CD4-positive, alpha-beta T cell treated with Interleukin-17A for 4 hours (primary cell): ENCODE measurements at places on chromosomes 3 and 15.

GRCh38 chr15:89857673-89858072 is 36.1 kb downstream of the AP3S2 start:
- DNase-seq: no peak

DNA sequence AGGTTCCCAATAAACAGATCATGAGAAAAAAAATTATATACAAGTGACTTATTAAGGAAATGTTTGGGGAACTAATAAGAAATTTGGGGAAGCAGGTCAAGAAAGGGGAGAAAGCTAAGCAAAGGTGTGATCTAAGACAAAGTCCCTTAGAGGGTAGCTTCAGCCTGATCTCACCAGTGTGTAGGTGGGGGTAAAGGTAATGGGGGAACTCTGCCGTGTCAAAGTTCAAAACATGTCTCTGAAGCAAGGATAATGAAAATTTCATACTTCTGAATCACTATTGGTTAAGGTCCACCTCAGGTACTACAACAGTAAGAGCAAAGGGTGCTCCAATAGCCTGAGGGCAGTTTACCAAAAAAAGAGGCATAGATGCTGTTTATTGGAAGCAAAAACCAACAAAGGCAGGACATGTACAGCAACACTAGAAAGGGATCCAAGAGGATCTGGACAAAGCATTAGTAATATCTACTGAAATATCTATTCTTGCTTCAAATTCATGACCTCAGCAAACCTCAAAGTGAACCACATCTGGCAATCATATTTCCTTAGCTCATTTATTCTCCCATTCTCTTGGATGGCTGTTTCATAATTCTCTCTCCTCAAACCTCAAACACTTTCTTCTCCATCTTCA is 6.9 kb downstream of the ACAD11 start:
- no peak for DNase-seq

DNA sequence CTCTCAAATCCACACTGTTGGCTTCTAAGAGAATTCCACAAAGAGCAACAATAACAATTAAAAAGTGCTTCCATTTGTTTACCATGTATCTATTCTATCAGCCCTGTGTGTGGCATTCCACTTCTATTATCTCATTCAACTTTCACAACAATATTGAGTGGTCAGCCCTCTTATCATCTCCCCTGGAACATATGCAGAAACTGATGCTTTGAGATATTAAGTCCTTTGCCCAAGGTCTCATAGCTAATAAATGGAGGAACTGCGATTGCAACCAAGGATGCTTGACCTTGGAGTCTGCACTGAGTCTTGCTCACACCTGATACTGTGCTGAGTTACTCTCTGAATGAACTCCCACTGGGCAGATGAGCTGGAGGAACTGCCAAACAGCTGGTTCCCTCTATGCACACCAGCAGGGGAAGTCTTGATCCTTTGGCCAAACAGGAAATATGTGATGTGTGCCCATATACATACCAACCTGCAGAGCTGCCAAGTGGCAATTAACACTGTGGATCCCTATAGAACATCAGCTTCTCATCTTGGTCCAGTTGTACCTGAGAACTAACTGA is 144.7 kb upstream of the WNT5A start:
- DNase-seq: no peak

- DNase-seq: peak; percentile 19
Observed at GRCh38 chr3:42376344-42376798, 34.0 kb downstream of the LYZL4 start.

GRCh38 chr3:4643904-4644547 is 150.9 kb downstream of the ITPR1 start:
- no peak for DNase-seq

DNA sequence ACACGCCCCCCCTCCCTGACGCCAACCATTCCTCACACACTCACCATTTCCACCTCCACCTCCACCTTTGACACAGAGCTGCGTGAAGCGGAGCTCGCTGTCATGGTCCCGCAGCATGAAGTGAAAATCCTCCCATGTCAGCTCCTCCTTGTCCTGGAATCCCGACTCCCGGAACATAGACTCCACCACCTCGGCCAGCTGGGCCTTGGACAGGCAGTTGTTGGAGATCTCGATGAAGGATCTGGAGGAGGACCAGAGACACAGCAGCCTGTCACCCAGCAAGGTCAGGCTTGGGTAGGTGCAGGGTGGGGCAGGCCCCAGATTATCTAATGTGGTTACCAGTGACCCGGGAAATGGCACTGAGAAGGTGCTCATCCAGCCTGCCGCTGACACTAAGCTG is 12.2 kb downstream of the DUOX2 start:
- no peak for DNase-seq

DNA sequence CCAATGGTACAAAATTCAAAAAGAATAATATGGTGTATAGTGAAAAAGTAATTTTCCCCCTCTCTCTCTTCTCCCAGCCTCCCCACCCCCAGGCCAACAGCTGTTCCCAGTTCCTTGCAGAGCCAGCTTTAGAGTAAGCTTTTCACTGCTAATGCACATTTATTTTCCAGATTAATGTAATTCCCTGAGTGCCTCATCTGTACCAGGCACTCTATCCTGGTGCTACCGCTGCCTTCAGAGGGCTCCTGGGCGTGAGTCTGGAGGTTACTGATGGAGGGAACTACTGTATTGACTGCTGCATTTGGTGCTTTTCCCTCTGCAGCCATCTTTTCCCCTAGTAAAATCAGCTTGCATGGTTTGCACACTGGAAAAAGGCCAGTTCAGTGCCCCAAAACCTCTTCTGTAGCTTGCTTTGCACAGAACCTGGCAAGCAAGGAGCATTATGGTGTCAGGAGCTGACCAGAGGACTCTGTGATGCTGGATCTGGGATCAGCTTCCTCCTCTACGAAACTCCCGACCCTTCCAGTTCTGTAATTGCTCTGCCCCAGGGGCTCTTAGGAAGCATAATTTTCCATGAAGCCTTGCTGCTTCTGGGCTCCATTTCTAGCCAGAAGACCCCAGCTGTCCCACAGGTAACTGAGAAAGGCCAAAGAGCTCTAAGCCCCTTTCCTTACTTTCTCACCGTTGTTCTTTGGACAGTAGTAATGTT is 8.5 kb upstream of the USP3 start:
- DNase-seq: no peak

DNA sequence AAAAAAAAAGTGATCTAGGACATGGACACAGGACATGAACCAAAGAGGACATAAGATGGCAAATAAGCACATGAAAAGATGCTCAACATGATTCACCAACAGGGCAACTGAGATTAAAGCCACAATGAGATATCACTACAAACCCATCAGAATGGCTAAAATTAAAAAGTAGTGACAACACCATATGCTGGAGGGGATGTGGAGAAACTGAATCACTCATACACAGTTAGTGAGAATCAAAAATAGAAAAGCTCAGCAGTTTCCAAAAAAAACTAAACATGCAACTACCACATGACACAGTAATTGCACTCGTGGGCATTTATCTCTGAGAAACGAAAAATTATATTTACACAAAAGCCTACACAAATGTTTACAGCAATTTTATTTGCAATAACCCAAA is 27.9 kb upstream of the ACKR4 start:
- DNase-seq: no peak

DNA sequence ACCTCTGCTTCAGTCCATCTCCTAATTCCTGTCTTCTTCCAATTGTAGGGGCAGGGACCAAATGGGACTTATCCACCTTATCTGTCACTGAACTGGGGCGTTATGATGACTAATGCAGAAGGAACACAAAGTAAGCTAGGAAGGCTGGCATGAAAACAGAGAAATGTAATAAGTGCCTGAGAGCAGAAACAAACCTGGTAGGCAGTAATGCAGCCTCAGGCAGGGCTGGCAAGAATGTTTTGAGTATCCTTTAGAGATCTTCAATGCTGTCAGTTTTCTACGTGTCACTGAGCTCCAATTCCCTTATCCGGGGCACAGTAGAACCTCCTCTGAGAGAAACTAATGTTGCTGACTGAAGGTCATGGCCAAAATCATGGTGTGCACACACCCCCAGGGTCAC is 246.2 kb upstream of the TBL1XR1 start:
- DNase-seq: no peak

- no peak for DNase-seq
Observed at GRCh38 chr15:39411102-39411989, 169.5 kb upstream of the THBS1 start.

DNA sequence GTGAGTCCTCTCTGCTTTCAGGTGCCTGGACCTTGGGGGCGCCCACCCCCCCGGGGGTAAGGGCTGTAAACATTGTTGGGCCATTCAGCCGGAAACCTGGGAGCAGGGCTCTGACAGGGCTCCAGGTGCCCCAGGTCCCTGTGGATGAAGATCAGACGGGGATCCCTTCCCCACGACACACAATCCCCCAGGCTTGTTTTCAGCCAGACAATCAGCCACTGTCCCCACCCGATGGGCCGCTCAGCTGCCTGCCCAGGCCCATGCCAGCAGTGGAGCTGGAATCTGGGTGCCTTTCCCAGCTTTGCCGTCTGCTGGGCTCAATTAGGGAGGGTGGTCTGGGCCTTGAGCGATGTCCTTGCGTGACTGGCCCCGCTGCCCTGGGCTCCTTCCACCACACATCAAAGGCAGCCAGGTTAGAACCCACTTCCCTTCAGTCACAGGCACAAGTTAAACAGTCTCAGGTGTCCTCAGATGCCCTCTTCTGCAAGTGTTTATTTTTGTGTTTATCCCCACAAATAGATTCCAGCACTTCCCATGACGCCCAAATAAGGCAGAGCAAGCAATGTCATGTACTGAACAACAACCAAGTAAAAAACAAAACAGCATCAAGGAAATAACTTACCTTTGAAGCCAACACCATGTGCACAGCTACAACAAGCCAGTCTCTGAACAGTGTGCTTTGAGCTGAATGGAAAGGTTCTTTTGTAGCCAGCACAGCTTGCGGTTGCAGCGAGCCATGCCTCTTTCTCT is 77.0 kb upstream of the ALDH1A3 start:
- DNase-seq: no peak

GRCh38 chr3:123595396-123596180 is 10.7 kb upstream of the HACD2 start:
- DNase-seq: no peak

- DNase-seq: no peak
Observed at GRCh38 chr15:95265419-95265997, 1034.1 kb downstream of the MCTP2 start.

GRCh38 chr3:71906976-71907375 is 122.0 kb upstream of the PROK2 start:
- DNase-seq: no peak

GRCh38 chr15:50563756-50564155 is 17.3 kb upstream of the USP50 start:
- DNase-seq: no peak

DNA sequence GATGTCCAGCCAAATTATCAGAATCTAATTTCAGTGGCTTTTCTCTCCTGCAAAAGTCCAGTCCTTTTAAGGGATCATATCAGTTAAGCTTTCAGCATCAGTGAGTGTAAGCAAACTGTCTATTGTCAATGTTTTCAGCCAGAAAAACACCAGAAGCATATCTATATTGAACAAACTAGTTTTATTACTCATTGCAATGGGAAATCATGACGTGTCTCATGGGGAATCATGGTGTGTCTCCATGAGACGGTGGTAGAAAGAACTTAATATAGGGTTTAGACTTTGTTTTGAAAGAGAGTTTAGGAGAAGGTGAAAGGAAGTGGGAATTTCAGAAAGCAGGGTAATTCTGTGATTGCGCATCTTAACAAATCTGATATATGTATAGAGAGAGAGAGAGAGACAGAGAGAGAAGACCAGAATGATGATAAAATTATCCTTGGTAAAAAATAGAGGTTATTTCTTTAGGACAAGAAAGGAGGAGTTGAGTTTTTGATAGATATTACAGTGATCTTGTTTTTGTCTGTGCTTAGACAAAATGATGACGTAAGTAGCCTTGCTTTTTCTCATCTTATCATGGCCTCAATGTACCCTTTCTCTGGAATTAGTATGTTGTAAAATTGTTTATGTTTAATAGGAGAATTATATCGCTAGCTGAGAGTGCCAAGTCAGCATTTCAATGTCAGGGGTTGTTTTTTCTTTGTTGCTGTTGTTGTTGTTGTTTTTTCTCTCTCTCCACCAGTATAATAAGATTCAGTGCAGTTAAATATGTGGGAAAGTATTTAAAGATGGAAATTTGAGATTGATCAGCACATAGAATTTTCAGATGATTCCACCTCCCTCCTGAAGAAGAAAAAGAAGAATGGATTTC is 129.9 kb upstream of the OSTN start:
- DNase-seq: no peak

DNA sequence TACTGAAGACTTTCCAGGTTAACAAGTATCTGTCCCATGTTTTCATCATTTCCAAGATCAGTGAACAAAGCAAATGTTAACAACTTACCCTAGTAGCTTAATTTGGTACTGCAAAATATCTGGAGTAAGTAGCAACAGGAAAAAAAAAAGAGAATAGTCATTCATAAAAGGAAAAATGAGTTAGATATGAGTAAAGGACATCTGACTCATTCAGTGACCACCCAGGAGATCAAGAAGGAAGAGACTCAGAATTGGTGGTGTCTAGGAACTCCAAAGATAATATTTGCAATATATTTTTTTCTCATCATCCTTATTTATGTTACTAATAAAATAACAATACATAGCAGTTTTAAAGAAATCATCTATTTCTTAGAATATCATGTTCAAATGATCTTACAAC is 253.8 kb upstream of the COL8A1 start:
- DNase-seq: no peak

- no peak for DNase-seq
Observed at GRCh38 chr15:81498294-81498693, 124.3 kb upstream of the TMC3 start.

DNA sequence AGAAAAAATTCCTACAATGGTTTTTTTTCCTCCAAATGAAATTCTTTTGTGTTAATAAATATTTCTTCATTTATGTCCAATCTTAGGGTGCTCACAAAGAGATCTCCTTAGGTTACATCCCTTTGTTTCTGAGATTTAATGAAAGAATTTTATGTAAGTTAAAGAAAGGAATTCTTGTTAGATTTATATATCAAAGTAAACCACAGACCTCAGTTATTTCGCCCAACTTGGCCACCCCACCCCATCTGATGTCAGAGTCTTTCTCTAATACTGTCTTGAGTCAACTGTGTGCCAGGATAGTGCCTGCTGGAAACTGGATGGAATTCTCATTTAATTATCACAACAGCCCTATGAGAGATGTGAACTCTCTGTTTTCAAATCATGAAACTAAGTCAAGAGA is 259.9 kb downstream of the OPA1 start:
- DNase-seq: no peak

GRCh38 chr15:87777054-87777561 is 479.4 kb downstream of the NTRK3 start:
- DNase-seq: no peak

- DNase-seq: peak; percentile 7
Observed at GRCh38 chr3:44045476-44046275, 196.0 kb upstream of the TOPAZ1 start.

DNA sequence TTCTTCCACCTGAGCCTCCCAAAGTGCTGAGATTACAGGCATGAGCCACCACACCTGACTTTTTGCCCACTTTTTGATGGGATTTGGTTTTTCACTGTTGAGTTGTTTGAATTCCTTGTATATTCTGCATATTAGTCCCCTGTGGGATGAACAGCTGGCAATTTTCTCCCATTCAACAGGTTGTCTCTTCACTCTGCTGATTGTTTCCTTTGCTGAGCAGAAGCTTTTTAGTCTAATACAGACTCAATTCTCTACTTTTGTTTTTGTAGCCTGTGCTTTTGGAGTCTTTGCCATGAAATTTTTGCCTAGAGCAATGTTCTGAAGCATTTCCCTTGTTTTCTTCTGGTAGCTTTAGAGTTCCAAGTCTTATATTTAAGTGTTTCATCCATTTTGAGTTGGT is 62.7 kb upstream of the MFGE8 start:
- DNase-seq: no peak

- DNase-seq: no peak
Observed at GRCh38 chr15:25624504-25625177, 185.8 kb upstream of the UBE3A start.

GRCh38 chr15:88257311-88258092 is 963 bp upstream of the NTRK3 start:
- DNase-seq: no peak
